GM20000 (cell line): ENCODE measurements at places on chromosomes 2 and 18.

GRCh38 chr18:79516441-79516931 is 120.8 kb downstream of the NFATC1 start:
- no peak for DNase-seq

DNA sequence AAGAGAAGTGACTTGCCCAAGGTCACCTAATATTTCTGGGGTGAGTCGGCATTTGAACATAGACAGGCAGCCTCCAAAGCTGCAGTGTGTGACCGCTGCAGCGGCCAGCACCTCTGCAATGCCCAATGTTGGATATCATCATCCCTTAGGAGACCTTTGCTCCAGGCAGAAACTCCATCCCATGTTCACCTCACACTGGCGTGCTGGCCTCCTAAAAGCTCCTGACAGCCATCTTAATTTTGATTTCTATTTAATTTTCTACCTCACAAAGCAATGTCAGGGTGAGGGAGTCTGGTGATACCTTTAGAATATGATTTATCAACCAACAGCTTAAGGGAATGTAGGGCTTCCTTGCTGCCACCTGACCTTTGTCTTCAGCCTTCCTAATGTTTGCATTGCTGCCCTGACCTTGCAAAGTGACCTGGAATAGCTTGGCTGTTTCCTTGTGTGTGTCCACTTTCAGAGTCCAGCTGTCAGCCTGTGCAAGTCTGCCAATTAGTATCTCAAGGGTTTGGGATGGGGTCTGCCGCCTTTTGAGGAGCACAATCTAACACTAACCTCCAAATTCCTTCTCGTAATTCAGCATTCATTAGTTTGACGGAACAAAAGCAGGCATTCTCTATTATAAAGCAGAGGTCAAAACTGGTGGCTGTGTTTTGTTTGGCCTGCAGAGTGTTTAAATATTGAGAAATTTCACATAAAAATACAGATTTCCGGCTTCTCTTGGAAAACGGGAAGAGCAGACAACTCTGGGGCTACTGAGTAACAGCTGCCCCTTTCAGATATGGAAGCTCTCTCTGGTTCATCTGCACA is 127.6 kb downstream of the PLEKHM3 start:
- no peak for DNase-seq

DNA sequence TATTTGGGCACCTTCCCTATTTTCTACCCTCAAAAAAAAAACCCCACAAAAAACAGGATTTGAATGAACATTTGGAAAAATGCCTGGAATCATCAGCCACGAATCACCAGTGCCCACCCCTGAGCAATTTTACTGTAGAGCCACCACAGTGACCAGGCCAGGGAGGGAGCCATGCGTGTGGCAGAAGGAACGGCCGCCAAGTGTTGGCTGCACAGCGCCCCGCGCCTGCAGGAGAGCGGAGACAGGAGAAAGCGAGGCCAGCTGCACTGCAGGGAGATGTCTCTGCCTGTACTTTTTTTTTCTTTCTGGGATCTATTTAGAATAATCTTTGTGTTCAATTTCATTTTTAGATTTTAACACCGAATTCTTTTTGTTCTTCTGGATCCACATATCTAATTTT is 269.3 kb upstream of the RAB12 start:
- DNase-seq, result no peak

DNA sequence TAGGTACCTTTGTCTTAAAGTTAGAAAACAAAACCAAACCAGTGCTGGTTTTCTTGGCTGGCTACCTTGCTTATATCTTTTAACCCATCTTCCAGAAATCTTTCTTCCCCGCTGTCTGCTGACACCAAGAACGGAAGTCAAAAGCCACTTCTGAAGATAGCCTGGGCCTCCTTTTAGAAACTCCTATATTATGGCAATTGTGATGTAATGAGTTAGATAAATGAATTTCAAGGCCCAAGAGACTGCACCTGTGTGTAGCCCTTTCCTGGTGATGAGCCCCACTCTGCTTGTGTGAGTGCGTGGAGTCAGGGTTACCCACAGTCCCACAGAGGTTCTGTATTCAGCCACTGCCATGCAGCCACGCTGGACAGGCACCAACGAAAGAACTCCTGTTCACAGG is 60.7 kb downstream of the ARMC9 start:
- DNase-seq, result no peak

GRCh38 chr2:64349131-64349530 is 104.8 kb upstream of the LGALSL start:
- DNase-seq, result no peak

- no peak for DNase-seq
These were observed 41.8 kb downstream of the NCK2 start for GRCh38 chr2:105786231-105787230.

- no peak for DNase-seq
These were observed 513.0 kb downstream of the GALR1 start for GRCh38 chr18:77762642-77763041.

DNA sequence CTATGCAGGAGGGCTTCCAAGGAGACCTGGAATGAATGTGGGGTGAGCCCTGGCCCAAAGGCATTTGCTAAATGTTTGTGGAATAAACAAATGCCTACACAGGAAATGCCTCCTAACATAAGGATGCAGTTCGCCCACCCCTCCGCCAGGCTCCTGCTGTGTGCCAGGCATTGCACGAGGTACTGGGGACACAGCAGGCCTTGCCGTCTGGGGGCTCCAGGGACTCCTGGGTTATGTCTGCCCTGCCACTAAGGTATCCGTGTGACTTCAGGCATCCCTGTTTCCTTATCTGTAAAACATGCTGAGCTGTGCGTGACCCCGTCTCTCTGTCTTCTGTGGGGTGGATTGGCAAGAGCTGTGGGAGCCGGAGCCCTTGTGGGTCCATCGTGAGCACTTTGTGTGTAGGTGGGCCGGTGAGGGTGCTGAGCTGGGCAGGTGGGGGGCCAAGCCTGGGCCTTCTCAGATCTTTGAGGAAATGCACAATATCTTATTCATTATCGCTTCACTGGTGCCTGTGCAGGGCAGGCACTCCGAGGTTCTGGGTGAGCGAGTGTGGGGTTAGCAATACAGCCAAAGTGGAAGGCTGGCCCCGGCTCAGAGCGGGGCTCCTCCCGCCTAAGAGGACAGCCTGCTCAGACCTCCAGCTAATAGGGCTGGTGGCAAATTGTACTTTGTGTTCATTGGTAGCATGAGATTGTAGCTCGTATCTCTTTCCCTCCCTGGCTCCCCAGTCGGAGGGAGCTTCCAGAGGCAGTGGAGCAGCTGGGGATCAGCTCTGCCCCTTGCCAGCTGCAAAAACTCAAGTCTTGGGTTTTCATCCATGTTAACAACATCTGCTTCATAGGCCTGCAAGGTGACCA is 126.8 kb downstream of the GLI2 start:
- DNase-seq, result no peak

- no peak for DNase-seq
These were observed 42.4 kb downstream of the CYB5A start for GRCh38 chr18:74249181-74249968.

DNA sequence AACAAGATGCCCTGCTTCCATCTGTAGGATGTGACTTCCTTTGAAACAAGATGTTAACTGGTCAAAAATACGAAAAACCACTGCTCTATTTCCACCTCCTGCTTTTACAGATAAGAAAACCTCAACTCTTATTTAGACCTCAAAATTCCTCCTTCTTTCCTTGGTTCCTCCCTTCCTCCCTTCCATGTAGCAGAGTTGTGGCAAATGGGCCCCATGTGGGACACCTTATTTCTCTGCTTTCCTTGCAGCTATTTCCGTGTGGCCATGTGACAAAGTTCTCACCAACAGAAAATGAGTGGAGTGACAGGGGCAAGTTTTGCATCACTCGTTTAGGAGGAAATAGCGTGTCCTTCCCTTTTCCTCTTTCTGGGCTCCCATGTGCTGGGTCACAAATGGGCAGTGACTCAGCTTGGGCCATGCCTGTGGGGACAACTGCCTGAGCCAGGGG is 69.4 kb upstream of the SMAD2 start:
- DNase-seq, result no peak

- DNase-seq, result peak; percentile 51
These were observed 37.0 kb downstream of the TGFA start for GRCh38 chr2:70516596-70516995.

DNA sequence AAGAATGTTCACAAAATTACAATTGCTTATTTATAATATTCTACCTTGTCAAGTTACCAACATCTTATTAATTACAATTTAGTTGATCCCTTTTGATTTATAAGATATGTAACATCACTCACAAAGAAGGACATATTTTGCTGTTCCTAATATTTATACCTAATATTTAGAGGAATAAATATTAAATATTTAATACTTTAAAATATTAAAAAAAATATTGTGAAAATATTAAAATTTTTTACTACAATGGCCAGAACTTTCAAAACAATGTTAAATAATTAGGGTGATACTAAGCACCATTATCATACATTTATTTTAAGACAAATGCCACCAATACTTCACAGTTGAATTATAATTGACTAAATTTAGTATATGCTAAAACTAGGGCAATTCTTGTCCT is 254.7 kb downstream of the DLGAP1 start:
- no peak for DNase-seq

- no peak for DNase-seq
These were observed 19.6 kb upstream of the DNAH7 start for GRCh38 chr2:196088203-196088602.

DNA sequence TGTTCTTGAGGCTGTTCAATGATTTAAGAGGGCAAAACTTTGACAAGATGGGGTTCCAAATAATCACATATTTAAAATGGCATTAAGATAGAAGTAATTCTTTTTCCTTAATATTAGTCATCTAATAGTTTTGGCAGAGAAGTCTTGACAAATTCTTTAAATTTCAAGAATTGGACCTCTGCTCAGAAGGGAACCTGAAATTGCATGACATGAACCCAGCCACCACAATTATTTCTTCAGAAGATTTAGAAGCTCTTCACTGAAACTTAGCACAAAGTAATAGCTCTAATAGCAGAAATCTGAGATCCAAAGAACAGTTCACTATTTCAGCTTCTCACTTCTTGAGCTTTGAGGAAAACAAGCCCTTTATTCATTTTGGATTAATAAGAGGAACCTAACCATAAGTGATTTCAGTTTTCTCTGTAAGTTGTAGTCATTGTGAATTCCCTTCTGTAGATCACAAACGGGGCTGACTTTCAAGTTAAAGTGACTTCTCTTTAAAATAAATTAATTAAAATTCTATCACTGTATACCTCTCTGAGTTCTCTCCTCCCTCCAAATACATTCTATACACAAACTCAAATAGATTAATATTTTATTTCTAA is 100.6 kb upstream of the ITGA4 start:
- no peak for DNase-seq

DNA sequence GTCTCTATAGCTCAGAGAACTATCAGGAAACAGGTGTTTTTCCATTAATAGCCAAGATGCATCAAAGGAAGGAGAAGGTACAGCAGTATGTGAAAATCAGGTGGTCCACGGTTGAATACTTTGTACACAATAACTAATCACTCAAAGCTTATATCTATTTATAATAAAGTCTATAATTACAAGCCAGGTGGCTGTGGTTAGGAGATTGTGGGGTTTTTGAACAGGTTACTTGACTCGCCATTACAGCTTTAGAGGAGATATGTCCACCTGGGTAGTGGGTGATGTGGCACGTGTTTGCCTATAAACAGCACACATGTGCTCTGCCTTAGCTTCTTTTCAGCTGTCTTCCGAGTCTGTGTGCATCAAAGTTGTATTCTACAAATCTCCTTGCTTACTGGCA is 892.2 kb upstream of the ZEB2 start:
- DNase-seq, result no peak

GRCh38 chr2:37585295-37585908 is 86.0 kb downstream of the CDC42EP3 start:
- DNase-seq, result peak; percentile 26

DNA sequence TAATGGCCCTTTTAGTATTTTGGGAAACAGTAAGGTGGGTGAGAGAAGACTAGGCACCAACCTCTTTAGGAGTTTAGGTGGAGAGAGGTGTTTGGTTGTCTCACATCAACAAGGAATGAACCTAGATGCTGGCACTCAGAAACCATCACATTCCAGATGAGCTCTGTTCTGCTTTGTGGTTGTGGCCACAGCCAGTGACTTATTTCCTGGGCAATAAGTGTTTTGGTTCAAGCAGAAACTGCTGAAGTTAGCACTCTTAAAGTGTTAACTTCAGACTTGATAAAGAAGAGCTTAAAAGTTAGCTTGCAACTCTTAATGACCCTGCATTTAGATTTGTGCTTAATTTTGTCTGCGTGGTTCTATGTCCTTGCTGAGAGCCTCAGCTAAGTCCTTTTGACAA is 929.2 kb downstream of the SLC4A3 start:
- no peak for DNase-seq

GRCh38 chr2:61959381-61960293 is 54.2 kb downstream of the COMMD1 start:
- no peak for DNase-seq

GRCh38 chr18:13260935-13261640 is 42.5 kb downstream of the LDLRAD4 start:
- no peak for DNase-seq

GRCh38 chr2:239116456-239117246 is 268.8 kb downstream of the TWIST2 start:
- DNase-seq, result no peak

- DNase-seq, result no peak
These were observed 253.1 kb downstream of the TCF4 start for GRCh38 chr18:55334875-55335274.

DNA sequence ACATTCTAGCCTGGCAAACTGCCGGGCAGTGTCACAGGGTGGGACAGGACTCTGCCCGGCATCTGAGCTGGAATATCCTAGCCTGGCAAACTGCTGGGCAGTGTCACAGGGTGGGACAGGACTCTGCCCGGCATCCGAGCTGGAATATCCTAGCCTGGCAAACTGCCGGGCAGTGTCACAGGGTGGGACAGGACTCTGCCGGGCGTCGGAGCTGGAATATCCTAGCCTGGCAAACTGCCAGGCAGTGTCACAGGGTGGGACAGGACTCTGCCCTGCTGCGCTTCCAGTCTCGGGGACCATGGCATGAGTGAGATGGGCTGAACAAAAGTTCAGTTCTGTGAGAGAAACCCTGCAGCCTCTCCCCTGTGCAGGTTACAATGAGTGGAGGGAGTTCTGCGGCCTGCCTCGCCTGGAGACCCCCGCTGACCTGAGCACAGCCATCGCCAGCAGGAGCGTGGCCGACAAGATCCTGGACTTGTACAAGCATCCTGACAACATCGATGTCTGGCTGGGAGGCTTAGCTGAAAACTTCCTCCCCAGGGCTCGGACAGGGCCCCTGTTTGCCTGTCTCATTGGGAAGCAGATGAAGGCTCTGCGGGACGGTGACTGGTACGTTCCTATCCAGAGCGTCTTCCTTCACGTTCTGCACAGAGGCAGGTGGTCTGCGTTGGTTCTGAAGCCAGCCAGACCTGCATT is 80.3 kb downstream of the TPO start:
- DNase-seq, result no peak

DNA sequence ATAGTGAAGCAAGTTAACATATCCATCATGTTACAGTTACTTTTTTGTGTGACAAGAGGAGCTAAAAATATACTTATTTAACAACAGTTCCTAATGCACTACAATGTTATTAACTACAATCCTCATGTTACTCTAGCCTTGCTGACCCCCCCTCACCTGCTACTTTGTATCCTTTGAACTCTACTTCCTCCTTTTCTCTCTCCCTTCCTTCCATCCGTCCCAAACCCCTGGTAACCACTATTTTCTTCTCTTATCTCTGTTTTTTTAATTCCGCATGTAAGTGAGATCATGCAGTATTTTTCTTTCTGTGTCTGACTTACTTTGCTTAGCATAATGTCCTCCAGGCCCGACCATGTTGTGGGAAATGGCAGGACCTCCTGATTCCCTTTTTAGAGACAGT is 59.4 kb downstream of the NPAS2 start:
- no peak for DNase-seq
